ENCODE measurements at places on chromosomes 16 and 17.
A peak's percentile ranks its signal among the peaks of the same experiment; 100 is the strongest.

- no peak for DNase-seq
Observed at GRCh38 chr16:58492066-58492465, 7.9 kb upstream of the NDRG4 start.

DNA sequence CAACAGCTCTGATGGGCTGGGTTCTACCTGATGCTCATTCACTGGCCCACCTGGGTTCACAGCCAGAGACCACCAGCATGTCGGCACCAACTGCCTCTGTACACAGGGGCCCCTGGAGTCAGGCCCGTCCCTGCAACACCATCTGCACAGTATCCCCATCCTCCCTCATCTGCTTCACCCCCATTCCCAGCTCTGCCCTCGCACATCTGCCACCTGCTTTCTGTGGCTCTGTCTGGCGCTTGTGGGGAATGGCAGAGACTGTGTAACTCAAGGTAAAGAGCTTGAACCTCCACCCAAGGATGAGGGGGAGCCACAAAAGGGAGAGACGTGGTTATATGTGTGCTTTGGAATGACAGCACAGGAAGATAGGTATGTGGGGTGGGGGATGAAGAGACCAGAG, 27.2 kb downstream of the SMPD3 start:
- DNase-seq, result no peak

GRCh38 chr16:85421338-85422195, 191.6 kb upstream of the GSE1 start:
- no peak for DNase-seq

- no peak for DNase-seq
Observed at GRCh38 chr17:79866791-79867518, 27.7 kb upstream of the CBX4 start.

GRCh38 chr16:30535106-30535776, 583 bp upstream of the ZNF747 start:
- DNase-seq, result no peak

GRCh38 chr16:48525201-48526057, 84.6 kb downstream of the N4BP1 start:
- DNase-seq, result no peak

DNA sequence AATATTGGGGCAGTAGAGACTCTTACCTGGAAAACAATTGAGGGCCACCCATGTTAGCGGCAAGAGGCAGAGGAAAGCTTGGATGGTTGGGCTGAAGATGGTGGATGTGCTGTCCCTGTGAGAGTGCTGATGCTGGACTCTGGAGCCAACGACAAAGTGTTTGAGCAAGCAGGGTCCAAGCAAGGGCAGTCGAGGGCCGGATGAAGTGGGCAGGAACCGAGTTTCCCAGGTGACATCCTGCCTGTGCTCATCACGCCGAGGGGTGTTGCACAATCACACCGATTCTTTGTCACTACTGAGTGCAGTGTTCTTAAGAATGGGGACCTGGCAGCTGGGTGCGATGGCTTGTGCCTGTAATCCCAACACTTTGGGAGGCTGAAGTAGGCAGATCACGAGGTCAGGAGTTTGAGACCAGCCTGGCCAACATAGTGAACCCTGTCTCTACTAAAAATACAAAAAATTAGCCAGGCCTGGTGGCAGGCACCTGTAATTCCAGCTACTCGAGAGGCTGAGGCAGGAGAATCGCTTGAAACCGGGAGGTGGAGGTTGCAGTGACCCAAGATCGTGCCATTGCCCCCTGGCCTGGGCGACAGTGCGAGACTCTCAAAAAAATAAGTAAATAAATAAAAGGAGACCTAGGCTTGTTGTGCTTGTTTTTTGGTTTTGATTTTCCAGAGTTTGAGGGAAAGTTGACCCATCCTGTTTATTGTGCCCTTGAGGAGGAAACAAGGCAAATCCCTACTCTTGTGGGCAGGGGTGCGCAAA, 6.1 kb downstream of the PYCARD start:
- no peak for DNase-seq

- peak; percentile 49 for DNase-seq
Observed at GRCh38 chr17:45640141-45640850, 143.8 kb upstream of the CRHR1 start.

DNA sequence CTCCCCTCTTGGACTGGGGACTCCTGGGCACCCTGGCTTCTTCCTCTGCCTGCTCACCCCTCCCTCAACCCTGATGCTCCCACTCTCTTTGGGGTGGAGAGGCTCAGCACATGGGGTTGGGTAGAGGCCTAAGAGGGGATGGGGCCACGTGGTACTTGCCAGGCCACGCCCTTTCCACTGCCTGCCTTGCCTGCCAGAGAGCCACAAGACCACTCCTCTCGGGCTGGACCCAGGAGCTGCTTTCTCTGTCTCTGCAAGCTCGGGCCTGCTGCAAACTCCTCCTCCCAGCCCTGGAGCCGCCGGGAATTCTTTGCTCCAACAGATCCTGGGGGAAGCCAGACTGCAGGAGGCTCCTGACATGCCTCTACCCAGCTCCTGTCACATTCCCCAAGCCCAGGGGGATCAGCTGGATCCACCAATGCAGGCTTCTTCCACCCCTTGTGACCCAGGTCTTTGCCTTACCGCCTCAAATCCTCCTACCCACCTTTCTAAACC, 11.8 kb downstream of the DLX4 start:
- DNase-seq, result no peak

- no peak for DNase-seq
Observed at GRCh38 chr17:71292006-71292405, 828.8 kb upstream of the SOX9 start.
